ENCODE measurements at places on chromosomes 2 and 18.

DNA sequence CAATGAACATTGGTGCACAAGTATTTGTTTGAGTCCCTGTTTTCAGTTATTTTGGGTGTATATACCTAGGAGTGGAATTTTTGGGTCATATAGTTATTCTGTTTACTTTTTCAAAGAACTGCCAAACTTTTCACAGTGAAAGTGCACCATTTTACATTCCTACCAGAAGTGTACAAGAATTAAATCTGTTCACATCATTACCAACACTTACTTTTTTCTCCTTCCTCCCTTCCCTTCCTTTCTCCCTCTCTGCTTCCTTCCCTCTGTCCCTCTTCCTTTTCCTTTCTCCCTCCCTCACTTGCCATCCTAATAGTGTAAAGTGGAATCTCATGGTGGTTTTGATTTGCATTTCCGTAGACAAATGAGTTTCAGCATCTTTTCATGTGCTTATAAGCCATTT is 11.9 kb downstream of the ADNP2 start:
- DNase-seq = no peak

DNA sequence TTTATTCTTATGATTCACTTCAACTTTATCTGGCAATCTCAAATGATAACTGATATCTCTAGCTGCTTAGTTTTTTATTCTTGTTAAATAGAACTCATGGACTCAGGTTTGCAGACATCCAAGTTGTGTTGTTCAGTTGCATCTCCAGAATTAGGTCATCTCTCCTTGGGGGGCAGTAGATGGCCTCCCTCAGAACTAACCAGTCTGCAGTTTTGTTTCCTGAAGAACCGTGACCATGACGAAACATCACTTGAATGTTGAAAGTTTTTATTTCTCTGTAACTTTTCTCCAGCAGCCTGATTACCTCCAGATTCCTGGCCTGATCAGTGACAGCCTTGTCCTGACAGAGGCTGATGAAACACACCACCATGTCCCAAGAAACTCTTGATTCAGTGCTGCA is 321.5 kb downstream of the GALNT13 start:
- DNase-seq = no peak

- DNase-seq = no peak
Measured at GRCh38 chr2:75516378-75517360, 44.1 kb downstream of the EVA1A start.

- no peak for DNase-seq
Measured at GRCh38 chr18:57301573-57302559, 50.5 kb upstream of the ST8SIA3 start.

DNA sequence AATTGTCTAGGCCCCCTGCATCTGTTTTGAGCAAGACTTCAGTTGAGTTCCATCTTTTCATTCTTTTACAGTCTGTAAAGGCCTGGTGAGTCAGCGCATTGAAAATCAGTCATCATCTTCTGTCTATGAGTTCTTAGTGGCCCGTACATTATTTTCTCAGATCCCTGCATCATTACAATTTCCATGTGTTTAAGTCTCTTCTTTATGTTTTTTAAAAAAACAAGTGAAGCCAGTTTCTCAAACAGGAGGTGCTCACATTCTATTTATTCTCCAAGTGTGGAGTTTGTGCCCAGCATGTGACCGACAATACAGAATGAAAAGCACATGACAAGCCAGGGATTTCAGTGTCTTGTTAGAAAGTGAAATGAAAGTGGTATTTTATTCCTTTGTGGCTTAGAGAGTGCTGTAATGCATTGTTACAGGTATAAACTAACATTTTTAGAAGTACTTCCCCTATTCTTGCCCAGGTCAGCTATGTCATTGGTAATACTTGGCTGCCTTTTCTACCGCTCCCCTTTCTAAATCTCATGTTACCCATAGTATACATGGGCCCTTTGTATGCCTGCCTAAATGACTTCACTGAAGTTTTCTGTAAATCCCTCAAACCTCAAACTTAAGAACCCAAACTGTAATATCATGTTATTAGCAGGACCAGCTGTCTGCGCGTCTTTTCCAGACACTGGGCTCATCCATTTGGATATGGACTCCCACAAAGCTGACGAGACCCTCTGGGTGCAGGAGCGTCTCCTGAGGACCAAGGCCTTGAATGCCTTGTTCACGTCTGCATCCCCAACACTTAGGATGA is 67.6 kb downstream of the FEZ2 start:
- DNase-seq = no peak

Data from Calu3 (cell line).